ENCODE measurements at places on chromosomes 12 and 14. TPM values are rescaled to one million over a fixed set of nuclear protein-coding genes. Genes with fewer than 3 reads are reported as not detected.

- peak overlapping the region; percentile 47 for H3K27ac ChIP-seq
- no peak for DNase-seq
- H3K4me1 ChIP-seq, result peaks cover 66% of the 10 kb centered on the region
- no peaks in the 10 kb centered on the region for H3K27me3 ChIP-seq
- H3K36me3 ChIP-seq, result peaks cover 82% of the 10 kb centered on the region
Measured at GRCh38 chr14:89406941-89407340, 10.1 kb downstream of the FOXN3 start.

SLC6A12 gene
- not detected for total RNA-seq

GRCh38 chr14:101072945-101073597 lies 169.5 kb upstream of the RTL1 start:
- DNase-seq, result peak; percentile 14
- peaks cover 37% of the 10 kb centered on the region for H3K27me3 ChIP-seq
- no peak overlapping the region for H3K4me3 ChIP-seq
- no peaks in the 10 kb centered on the region for H3K4me1 ChIP-seq

DNA sequence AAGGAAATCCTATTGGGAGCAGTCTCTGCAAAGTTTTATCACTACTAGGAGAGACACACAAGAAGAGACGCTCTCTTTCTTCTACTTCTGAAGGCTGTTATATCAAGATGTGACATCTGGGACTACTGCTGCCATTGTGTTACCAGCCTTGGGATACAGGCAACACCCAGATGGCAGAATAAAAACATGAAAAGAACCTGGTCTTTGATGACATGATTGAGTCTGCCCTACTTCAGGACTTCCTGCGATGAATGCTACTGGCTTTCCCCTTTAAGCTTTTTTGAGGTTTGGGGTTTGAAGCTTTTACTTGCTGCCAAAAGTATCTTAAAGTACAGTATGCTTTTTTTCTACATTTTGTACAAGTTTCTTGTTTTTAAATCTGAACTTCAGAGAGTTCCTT lies 29.2 kb upstream of the TRHDE start:
- H3K27ac ChIP-seq, result no peak overlapping the region
- no peaks in the 10 kb centered on the region for H3K27me3 ChIP-seq
- DNase-seq, result no peak
- no peak overlapping the region for H3K4me3 ChIP-seq
- no peaks in the 10 kb centered on the region for H3K36me3 ChIP-seq

DNA sequence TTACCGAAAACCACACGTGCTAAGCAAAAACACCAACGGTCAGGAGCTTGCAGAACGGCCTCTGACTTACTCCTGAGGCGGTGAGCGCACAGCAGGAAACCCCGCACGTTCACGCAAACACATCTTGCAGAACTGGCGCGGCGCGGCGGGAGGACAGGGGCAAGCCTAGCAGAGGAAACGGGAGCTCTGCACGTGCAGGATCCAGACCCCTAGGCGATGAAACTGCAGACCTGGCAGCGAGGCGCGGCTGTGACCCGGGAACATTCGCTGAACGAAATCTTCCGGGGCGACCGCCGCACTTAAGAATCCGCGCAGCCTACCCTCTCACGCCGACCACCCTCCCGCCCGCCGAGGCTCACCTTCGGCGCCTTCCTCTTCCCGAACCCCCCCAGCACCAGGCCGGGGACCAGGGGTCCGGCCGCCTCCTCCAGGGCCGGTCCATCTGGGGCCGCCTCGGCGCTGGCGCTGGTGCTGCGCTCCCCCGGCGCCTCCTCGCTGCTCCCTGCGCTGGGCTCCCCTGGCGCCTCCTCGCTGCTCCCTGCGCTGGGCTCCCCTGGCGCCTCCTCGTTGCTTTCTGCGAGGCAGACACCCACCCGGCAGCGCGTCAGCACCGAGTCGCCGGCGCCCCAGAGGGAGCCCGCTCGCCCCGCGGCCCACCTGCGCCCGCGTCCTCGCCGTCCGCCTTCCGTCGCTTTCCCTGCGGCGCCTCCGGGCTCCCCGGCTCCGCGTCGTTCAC lies 615 bp downstream of the DDX51 start:
- peak overlapping the region; percentile 94 for H3K4me3 ChIP-seq
- peak overlapping the region; percentile 81 for H3K27ac ChIP-seq

GRCh38 chr12:51687177-51687576 lies 96.1 kb downstream of the SCN8A start:
- peaks cover 8% of the 10 kb centered on the region for H3K4me1 ChIP-seq
- no peaks in the 10 kb centered on the region for H3K27me3 ChIP-seq
- no peak for DNase-seq
- H3K4me3 ChIP-seq, result no peak overlapping the region

DNA sequence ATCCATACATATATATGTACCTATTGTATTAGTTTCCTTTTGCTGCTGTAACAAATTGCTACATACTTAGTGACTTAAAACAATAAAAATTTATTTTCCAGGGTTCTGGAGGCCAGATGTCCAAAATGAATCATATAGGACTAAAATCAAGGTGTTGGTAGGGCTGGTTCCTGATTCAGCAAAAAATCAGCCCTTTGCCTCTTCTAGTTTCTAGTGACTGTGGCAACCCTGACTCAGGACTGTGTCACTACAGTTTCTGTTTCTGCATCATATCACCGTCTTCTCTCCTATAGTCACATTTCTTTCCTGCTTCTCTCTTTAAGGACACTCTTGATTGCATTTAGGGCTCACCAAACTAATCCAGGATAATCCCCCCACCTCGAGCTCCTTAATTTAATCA lies 386.3 kb upstream of the TBX3 start:
- no peaks in the 10 kb centered on the region for H3K36me3 ChIP-seq
- H3K4me1 ChIP-seq, result no peaks in the 10 kb centered on the region
- H3K27ac ChIP-seq, result no peak overlapping the region
- peaks cover 3% of the 10 kb centered on the region for H3K27me3 ChIP-seq
- DNase-seq, result no peak
- no peak overlapping the region for H3K4me3 ChIP-seq

GRCh38 chr14:22403296-22403695 lies 185.7 kb downstream of the DAD1 start:
- no peaks in the 10 kb centered on the region for H3K4me1 ChIP-seq
- H3K36me3 ChIP-seq, result no peaks in the 10 kb centered on the region
- H3K27me3 ChIP-seq, result no peaks in the 10 kb centered on the region
- H3K27ac ChIP-seq, result no peak overlapping the region
- no peak overlapping the region for H3K4me3 ChIP-seq

GRCh38 chr12:124824195-124824594 lies 39.5 kb downstream of the SCARB1 start:
- no peak overlapping the region for H3K4me3 ChIP-seq
- H3K4me1 ChIP-seq, result peaks cover 4% of the 10 kb centered on the region
- peaks cover 2% of the 10 kb centered on the region for H3K36me3 ChIP-seq
- H3K27ac ChIP-seq, result no peak overlapping the region
- H3K27me3 ChIP-seq, result no peaks in the 10 kb centered on the region
- no peak for DNase-seq
